GM10248 (cell line): ENCODE measurements at places on chromosomes 2 and 18.

DNA sequence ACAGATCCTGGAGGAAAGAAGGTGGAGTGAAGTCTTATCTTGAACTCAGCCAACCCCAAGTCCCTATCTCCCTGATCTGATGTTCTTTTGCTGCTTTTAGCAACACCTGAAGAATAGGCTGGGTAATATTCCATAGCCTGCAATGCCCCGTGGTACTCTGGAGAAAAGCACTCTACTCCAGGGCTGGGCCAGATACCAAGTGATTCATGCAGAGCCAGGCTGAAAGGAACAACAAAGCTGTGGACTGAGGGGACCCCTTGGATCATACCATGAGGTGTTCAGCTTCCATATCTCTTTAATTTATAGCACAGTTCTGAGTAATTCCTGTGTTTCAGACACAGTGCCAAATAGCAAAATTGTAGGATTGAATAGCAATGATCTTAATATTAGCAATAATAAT is 130.6 kb downstream of the NXPH2 start:
- DNase-seq: no peak

DNA sequence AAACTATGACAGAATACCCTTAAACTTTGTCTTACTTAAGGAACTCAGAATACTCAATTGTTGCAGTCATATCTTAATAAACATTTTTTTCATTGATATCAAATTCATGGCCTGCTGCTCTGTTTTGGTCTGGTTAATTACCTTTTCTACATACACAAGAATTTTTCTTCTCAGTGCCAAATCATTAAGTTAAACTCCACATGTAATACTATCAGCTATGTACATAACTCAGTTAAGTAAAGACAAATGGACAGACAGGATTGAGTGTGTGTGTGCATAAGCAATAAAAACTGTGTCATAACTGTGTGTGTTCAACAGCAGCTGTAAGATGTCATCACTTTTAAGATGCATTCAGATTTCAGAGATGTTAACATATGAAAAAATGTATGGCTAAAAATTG is 34.4 kb downstream of the VRK2 start:
- no peak for DNase-seq

- no peak for DNase-seq
Observed at GRCh38 chr2:63662028-63662804, 73.5 kb downstream of the MDH1 start.

- DNase-seq: no peak
Observed at GRCh38 chr2:21772624-21773023, 648.9 kb downstream of the TDRD15 start.

GRCh38 chr2:70043252-70043875 is 43.9 kb upstream of the PCBP1 start:
- DNase-seq: no peak

GRCh38 chr2:229689307-229689839 is 25.0 kb downstream of the DNER start:
- no peak for DNase-seq

- peak; percentile 40 for DNase-seq
Observed at GRCh38 chr2:108575132-108575966, 41.1 kb downstream of the LIMS1 start.

DNA sequence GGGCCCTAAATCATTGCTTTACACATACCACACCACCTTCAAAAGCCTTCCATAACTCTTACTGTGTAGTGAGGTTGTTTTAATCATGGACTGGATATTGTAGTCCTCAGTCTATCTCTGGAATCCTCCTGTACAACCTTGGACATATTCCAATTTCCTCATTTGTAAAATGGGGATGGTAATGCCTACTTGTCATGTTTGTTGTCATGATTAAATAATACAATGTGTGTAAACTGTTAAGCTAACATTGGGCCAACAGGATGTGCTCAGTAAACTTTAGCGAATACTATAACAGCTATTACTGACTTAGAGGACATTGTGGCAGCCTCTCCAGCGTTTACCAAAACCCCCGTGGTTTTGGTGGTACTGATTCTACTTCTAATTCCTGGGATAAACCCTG is 74.7 kb upstream of the PTPRM start:
- no peak for DNase-seq

DNA sequence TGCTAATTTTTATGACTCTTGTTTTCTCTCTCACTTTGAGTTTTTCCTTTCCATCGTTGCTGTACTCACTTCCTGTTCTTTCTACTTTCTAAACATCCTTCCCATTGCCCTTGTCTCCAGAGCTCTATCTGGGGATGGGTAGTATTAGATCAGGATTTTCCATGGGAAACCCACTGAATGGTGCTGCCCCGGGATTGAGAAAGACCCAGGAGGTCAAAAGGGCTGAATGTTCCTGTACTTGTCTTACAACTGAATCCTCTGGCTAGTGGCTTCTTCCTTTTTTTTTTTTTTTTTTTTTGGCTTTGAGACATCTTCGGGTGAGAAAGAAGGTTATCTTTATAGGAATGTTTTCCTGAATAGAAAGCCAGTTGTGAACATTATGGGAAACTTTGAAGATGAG is 364.8 kb upstream of the SLC14A2 start:
- no peak for DNase-seq

DNA sequence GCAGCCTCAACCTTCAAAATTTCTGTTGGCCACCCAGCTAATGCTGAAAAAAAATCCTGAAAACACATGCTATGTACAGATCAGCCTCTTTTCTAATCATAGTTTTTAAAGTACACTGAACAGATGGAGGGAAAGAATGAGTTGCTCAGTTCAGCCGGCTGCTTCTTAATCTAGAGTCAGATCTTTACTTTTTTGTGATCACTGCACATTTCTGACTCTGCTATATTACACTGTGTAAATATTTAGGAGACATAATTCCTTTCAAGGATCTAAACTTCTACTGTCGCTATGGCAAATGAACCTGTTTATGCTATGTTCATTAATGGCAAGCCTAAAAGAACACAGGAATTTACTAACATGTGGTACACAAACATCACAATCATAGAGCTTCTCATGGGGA is 114.2 kb downstream of the SRBD1 start:
- DNase-seq: no peak

DNA sequence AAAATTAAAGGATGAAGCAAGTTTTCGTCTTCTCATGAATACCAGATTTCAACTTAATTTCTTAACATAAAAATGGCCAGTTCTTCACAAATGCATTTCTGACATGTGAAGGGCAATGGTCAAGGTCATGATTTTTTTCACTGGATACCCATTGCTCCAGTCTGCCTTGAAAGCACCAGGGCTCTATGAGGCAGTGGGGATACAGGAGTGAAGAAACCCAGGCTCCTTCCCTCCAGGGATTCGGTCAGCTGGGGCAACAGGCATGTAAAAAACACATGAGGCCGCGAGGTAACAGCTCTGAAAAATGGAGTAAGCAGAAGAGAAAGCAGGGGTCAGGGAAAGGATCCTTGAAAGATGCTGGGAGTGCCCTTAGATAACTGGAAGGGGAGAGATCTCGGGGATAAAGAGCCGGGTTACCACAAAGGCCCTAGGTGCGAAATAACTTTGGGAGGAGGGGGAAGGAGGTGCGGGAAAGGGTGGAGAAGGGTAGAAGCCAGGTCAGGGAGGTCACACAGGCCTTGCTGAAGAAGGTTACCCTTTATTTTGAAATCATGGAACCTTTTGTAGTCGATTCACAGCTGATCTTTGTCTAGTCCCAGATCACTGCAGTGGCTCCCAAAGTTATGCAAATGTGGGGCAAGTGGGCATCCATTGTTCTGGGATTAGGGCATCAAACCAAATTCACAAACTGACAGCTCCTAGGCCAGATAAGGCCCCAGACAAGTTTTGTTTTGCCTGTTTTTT is 5.2 kb upstream of the SPRED2 start:
- DNase-seq: no peak

DNA sequence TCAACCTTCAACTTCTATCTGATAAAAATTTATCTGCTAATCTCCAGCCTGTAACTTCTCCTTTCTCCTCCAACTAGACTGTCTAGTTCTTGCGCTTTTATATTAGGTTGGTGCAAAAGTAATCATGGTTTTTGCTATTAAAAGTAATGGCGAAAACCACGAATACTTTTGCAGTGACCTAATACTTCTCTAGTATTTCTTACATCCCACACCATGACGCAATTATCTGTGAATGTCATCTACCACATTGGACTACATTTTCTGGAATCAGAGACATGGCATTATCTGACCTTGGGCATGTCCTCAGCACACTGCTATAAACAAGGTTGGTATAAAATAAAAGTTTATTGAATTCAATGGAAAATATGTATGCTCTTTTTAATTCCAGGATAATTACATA is 370.2 kb upstream of the LYPD1 start:
- no peak for DNase-seq

- DNase-seq: no peak
Observed at GRCh38 chr2:196442211-196442610, 197.3 kb upstream of the CCDC150 start.

DNA sequence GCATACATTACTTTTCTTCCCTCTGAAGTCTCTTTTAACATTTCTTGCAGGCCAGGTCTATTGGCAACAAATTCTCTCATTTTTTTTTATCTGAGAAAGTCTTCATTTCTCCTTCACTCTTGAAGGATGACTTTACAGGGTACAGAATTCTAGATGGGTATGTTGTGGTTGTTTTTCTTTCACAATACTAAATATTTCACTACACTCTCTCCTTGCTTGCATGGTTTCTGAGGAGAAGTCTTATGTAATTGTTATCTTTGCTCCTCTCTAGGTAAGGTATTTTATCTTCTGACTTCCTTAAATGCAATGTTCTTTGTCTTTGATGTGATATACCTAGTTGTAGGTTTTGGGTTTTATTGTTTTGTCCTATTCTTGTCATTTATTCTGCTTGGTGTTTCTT is 371.1 kb downstream of the FIGN start:
- no peak for DNase-seq

GRCh38 chr18:25648716-25649260 is 296.8 kb upstream of the ZNF521 start:
- no peak for DNase-seq

- DNase-seq: no peak
Observed at GRCh38 chr2:98241592-98241991, 104.7 kb upstream of the CNGA3 start.

- no peak for DNase-seq
Observed at GRCh38 chr18:79367989-79368388, 27.7 kb upstream of the NFATC1 start.

- peak; percentile 9 for DNase-seq
Observed at GRCh38 chr2:156147594-156148330, 184.8 kb downstream of the NR4A2 start.

- DNase-seq: no peak
Observed at GRCh38 chr2:190181123-190181669, 118.7 kb upstream of the MSTN start.

DNA sequence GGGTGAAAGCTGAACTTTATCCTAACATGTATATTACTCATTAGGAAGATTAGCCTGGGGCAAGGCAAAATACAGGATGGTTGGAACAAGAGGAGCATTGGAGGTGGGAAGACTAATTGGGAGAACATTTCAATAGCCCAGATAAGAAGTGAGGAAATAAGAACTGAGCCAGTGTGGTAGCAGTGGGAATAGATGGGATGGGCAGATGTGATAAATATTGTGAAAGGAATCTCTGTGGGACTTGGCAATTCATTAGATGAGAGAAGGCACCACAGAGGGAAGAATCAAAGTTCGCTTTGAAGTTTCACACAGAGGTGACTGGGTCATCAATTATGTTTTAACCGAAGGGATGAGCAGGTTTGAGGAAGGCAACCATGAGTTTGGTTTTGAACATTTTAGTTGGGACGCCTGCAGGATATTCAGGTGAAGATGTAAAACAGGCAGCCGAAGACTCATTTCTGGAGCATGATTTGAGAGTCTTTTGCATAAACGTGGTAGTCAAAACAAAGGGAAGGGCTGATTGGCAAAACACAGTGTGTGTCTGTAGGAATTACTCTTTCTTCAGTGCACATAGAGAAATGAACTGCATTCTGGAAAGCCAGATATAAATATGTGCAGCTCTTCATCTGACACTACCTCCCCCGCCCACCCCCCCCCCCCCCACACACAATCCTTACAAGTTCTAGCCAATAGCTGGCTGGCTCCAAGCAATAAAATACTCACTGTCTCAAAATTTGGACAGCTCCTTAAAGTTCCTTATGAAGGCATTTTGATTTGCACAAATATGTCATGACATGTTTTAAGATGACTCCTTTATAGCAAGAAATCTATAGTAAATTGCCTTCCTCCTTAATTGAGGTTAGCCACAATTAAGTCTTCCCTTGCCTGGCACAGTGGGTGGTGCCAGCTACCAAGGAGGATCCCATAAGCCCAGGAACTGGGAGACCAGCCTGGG is 1.9 kb upstream of the SLC1A4 start:
- DNase-seq: peak; percentile 58

DNA sequence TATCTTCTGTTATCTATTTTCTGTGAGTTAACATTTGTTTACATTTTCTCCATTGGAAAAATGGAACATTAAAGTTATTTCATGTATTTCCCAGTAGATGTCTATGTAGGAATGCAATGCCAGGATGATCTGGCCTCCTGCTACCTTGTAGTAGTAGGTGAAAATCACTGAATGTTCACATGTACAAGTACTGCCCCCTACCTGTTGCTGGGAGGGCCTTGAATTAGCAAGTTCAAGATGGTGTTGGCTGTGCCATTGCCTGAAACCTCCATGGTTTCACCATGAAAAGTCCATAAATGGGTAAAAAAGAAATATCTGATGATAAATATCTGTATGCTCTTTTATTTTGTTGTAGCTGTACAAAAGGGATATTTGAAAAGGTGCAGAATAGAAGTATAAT is 30.7 kb downstream of the XRCC5 start:
- peak; percentile 18 for DNase-seq

DNA sequence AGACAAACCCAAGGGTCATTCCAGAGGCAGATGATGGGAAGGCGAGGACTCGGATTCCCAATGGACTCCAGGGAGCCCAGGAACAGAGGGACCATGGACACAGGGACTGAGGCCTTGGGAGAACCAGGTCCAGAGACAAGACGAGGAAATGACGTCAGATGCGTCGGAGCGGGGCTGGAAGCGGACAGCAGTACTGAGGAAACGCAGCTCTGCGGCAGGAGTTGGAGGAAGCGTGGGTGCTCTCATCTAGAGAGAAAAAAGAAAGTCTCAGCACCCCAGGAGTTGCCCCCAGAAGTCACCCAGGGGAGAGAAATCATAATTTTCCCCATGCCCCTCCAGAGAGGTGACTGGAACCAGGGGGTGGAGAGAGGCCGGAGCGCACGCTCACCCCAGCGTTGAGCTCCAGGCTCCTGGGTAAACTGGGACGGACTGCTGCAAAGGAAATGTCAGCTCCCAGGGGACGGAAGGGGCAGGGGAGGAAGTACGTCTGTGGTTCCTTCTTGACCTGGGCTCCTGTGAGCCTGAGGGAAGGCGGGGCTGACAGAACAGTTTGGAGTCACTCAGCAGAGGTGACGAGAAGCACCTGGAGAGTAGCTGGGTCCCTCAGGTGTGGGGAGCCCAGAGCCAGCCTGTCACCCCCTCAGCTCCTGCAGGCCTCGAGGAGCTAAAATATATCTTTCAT is 44.7 kb downstream of the CMPK2 start:
- DNase-seq: no peak

DNA sequence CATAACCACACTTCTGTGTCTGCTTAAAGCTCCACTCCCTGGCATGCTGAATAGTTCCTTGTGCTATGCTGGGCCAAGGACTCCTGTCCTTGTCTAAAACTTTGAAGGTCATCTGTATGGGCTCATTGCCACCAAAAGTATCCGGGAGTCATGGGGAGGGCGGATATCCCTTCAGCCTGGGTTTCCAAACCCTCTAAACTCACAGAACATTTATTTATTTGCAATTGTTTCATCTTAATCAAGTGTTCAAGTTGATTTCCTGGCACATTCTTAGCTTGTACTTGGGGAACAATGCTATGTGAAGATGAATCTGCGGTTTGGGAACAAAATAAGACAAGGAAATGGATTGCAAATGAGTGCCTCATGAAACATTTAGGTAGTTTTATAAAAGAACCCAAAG is 1.8 kb downstream of the NOSTRIN start:
- no peak for DNase-seq

GRCh38 chr2:41400088-41400665 is 647.6 kb upstream of the PKDCC start:
- no peak for DNase-seq
